Stimulated activated CD4-positive, alpha-beta T cell treated with anti-CD3 and anti-CD28 coated beads, Interleukin-2, amount 100 ng/mL, for 4 hours (primary cell): ENCODE measurements at places on chromosomes 1 and 21.
A peak's percentile ranks its signal among the peaks of the same experiment; 100 is the strongest.

GRCh38 chr21:42258150-42258884 is 39.4 kb downstream of the ABCG1 start:
- DNase-seq: peak; percentile 70

- DNase-seq: no peak
Measured at GRCh38 chr1:239387304-239388158, 1.2 kb downstream of the CHRM3 start.

GRCh38 chr1:31596737-31597097 is 20.4 kb downstream of the TINAGL1 start:
- DNase-seq: no peak

GRCh38 chr1:60886793-60887331 is 195.5 kb upstream of the NFIA start:
- DNase-seq: no peak

GRCh38 chr1:206794294-206794908 is 22.1 kb upstream of the IL10 start:
- peak; percentile 73 for DNase-seq

DNA sequence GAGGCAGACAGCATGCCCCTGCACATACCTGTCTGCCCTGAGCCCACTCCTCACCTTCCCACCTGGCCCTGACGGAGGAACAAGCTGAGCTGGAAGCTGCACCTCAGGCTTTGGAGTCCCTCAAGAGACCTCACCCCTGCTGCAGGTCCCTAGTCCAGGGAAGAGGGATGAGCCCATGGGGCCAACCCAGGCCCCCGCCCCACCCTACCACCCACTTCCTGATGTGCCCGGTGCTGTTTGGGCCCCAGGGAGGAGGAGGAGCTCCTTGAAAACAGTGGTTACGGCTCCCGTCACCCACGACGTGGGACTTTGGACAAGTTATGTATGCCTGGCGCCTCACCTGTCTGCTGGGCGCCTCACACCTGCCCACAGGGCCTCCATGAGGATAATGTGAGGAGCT is 250.2 kb downstream of the NPHP4 start:
- no peak for DNase-seq

DNA sequence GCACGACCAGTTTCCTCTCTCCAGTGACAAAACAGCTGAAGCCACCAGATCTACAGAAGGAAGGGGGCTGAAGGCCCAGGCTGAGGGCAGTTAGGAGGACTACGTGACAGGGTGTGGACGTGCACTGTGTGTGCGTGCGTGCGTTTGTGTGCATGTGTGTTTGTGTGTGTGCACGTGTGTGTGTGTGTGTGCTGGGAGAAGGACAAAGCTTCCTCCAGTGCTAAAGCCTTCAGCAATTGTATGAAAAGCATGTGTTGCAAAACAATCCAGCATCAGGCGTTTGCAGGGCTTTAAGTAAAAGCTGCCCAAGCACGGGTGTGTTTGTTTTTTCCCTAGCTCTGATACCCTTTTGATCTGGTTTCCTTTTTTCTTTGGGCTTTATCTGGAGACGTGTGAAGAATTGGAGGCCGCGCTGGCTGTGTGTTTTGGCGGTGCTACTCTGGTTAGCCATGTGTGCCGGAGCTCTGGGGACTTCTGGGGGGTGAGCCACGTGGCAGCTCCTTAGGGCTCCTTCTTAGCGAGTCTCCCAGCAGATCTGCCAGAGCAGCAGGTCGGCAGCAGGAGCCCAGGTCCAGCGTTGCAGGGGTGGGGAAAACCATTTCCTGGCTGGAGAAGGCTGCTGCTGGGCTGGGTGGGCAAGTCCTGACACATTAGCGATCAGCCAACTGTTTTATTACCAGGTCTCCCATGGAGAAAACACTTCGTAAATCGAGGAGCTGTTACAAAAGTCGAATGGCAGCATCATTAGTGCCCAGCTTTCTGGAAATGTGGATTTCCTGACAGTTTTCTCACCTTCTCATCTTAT is 73.4 kb downstream of the UCK2 start:
- no peak for DNase-seq

DNA sequence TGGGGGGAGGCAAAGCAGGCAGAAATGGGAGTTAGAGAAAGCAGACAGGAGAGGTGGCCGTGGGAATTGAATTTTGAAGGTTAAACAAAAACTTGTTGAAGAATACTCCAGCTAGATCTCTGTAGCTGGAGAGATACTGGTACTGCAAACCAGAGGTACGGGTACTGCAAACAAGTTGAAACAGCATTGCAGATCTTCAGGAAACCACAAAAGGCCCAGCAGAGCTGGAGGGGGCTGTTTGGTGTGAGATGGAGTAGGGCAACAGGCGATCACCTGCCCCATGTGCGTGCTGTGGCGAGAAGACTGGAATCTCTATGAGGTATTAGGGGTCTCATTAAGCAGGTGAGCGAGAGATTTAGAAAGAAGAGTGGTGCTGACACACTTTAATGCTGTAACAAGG is 77.7 kb upstream of the RGS4 start:
- DNase-seq: no peak

DNA sequence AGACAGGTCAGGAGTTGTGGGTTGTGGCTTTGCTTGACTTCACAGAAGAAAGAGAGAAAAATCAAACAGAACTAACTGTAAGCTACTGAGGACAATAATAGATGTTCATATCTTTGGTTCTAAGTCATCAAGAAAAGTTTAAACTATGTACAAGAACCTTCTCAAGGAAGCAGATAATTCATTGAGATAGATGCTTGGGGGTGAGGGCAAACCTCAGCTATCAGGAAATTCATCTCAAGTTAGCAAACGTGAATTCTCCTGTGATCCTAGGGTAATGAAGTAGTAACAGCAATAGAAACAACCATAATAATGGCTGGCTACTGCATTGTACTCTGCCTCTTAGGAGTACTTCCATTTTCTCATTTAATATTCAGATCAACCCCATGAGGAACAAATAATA is 506.2 kb downstream of the PLPP3 start:
- no peak for DNase-seq

DNA sequence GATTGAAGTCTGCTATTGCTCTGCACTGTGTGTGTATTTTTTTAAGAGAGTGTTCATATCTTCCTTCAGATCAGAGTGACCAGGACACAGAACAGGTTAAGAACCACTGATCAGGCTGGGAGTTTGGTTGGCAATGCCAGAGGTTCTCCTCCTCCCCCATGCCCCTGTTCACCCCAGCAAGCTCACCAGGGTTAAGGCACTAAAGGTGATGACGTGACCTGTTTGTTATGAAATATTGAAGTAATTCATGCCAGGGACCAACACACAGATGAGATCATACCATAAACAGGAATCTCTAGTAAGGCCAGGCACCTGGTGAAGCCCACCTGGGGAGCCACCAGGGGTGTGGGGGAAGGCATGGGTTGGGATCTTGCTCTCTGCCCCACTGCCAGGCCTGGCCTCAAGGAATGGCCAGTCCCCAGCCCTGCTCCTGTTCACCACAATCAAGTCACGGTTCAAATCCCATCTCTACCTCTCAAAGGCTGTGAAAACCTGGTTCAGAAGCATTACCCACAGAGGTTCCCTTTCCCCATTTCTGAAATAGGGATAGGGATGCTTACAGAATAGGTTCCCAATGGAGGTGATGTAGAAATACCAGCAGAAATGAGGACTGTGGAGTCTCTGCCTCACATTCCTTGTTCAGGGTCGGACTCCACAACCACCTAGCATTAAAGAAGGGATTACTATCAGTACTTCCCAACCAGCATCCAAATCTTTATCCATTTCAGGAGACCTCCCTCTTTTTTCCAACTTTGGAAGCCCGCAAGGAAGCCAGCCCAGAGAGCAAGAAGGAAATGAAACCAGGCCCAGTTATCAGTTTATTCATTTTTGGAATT is 2.4 kb downstream of the ID3 start:
- DNase-seq: no peak

DNA sequence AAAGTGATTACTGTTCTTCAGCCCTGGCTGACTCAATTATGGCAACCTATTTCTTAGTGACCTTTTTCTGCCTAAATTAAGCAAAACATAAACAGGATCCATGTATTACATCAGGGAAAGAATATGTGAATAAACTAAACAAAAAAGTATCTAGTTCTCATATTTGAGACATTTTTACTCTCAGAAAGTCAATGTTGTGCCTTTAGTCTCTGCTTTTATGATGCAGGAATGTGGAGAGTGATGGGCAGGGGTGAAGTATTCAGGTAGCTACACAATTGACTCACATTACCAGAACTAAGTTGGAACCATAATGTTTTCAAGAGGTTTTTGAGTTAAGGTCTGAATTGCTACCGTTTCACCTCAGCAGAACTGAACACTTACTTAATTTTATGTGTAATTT is 462.7 kb upstream of the CXADR start:
- no peak for DNase-seq

DNA sequence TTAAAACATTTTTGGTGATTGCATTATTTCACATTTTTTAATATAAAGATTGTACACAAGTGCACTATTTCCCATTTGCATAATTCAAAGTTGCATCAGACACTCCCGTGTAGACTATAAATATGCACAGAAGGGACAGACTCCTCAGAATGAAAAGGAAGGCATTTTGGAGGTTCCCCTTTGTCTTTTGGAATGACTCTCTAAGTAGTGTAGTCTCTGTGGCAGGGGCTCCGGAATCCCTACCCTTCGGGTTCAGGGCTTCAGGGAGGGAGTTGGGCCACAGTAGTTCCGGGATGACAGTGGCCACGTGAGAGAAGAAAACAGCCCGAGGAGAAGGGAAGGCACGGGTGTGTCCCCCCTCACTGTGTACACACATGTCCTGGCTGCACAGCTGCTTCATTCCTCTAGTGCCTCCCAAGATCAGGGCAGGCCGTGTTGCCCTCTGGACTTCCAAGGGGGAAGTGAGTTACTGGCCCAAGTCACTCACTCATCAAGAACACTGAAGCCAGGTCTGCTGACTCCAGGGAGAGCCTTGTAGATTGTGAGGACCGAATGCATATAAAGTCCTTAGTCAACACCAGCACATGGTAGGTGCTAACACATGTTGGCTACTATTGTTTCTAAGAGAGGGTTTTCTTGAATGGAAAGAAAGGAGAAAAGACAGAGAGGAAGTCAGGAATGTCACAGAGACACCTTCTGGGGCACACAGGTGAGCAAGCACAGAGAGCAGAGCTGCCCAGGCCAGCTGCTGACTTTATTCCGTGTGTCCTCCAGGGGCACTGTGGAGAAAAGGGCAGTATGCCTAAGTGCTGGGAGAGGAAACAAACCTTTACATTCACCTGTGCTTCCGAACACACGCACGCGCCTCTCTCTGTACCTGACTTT is 39.8 kb downstream of the LHX4 start:
- DNase-seq: no peak

GRCh38 chr1:156645056-156645455 is 3.1 kb downstream of the BCAN start:
- DNase-seq: no peak

- DNase-seq: no peak
Measured at GRCh38 chr1:28591708-28592320, at the start of gene RAB42. TSS of gene RAB42 (plus strand) at chr1:28592265. CDS start at chr1:28592512, 247 bp downstream.

DNA sequence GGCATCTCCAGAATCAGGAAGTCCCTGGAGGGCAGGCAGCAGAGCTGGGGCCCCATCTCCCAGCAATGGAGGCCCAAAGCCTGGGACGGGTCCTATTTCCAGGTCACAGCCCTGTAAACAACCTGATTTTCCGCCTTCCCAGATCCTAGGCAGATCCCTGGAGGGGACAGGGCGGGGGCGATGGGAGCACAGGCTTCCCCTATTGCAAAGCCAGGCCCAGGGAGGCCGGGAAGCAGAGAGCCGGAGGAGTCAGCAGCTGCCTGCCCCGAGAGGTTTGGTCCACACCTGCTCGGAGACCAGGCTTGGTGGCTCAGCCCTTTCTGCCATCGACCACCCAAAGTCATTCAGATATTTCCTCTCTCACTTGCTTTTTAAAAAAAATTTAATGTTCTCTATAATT is 29.2 kb downstream of the CASZ1 start:
- DNase-seq: no peak

GRCh38 chr1:206472454-206472853 is 2.2 kb downstream of the IKBKE start:
- DNase-seq: no peak

- DNase-seq: no peak
Measured at GRCh38 chr1:53678507-53678906, 60.5 kb downstream of the GLIS1 start.

GRCh38 chr1:50651476-50652263 is 228.4 kb upstream of the DMRTA2 start:
- no peak for DNase-seq

DNA sequence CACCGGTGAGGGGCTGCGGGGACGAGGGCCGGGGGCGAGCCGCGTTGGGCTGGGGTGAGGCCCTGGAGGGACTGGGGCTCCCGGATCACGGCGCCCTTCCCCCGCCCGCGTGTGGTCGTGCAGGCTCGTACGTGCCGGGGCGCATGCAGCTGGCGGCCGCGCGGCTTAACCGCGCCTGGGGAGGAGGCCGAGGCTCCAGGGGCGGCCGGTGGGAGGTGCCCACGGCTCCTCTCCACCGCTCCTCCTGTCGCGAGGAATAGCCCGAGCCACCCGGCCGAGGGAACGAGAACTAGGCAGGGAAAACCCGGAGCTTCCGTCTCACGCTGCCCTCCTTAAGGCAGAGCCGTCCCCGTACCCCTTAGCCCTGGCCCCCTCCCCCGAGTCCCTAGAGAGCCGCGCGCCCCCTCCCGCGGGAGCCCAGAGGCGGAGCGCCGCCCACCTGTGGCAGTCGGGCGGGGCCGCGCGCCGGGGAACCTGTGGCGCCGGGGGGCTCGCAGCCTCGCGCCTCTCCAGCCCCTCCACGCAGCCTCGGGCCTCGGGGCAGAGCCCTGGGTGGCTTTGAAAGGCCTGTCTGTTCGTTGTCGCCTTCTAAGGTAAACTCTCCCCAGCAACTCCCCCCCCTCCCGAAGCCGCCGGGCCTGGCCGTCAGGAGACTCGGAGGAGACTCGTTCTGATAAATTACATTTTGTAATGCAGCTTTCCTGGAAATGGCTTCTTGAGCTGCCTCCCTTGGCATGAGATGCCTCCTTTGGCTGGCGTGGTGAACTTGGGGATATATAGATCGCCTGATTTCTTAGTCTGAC is 746 bp downstream of the AK4 start:
- peak; percentile 16 for DNase-seq

DNA sequence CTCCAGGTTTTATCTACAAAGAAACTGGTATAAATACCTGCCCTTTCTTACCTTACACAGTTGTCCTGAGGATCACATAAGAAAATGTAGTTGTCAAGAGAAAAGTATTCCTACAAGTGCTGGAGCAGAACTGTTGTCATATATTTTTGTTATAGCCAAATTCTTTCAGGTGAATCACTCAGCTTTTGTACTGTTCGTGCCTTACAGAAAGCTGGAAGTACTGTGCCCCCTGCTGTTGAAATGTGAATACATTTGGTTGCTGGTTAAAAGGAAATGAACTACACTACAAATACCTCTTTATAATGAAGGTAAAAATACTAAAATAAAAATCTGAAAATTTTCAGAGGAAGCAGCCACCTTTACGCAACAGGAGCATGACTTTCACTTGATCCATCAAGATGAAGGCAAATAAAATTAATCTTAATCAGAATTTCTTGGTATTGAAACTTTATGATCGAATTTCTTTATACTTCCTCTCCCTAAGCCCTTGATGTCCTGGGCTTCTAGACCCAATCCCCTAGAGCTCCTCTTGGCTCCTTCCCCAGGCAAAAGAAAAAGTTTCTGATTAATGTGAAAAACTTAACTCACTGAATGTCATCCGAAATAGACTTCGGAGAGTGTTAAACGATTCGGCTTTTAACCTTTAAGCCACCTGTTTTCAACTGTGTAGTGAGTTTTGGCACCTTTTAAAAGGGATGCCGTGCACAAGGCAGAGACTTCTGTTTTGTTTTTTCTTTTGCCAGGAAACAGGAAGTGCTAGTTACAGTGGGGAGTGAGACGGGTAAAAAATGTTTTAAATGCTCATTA is 12.5 kb downstream of the CHML start:
- peak; percentile 31 for DNase-seq
